ENCODE measurements at places on chromosomes 12 and 14.

GRCh38 chr12:56996793-56997545 is 9.4 kb downstream of the ZBTB39 start:
- no peak for DNase-seq

DNA sequence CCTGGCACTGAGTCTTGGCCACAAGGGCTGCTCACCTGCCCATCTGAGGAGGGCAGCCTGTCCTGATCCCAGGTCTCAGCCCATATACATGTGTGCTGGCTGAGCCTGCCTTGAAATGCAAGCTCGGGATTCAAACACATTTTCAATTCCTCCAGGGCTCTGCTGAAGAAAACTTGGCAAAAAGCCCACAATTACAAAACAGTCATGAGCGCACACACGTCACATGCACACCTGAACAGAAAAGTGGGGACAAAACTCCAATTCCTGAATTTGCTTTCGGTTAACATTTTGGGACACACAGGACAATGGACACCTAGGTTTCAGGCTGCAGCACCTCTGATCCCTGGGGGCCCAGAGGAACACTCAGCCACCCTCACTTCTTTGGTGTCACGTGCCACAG is 113.9 kb downstream of the RBM19 start:
- DNase-seq = no peak

DNA sequence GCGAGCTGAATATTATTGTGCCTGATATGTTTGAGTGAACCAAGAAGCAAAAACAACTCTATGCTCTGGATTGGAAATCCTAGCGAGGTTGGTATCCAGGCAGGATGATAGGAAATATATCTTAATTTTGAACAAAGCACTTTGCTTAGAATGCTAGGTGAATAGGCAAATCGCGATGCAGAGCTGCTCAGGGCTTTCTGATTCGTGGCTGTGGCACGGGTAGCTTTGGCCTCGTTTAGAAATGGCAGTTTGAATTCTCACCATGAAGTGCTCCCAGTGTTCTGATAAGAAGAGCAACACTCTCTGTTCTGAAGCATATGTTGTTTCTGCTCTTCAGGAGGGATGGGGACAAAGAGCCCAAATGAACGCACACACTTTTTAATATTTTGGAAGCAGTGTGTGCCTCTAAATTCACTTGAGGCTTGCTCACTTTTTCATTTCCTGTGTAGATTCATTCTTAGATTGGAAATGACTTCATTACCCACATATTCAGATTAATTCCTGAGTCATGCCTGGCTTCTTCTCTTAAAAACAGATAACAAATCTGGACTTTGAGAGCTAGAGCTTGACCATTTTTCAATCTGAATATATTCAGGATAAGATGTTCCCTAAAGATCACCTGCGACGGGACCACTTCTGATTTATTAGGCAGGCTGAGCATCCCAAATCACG is 200.9 kb downstream of the RPAP3 start:
- DNase-seq = no peak

DNA sequence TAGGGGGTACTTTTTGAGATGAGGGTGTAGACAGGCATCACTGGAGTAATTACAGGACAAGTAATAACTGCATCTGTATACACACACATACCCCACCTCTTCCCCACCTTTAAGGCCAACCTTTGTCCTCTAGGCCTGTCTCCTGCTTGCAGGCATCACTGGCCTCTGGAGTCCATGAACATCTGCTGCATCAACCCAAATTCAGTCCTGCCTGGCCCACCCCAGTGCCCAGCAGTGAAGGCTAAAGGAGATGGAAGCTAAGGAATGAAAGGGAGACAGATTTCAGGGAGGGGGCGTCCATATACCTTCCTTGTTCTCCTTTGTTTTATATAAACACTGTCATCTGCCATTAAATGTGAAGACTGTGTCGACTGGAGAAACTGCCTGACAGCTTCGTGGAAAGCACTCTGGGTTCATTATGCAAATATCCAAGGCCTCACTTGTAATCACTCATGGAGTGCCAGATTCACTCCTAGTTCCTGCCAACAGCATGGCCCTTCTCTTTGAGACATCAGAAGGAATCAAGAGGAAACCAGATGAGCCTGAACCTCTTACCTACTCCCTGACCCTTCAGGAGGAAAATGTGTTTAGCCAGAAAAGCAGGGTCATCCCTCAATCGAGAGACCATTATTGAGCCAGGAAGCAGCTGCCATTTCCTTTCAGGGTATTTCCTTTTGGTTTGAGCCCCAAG is 64.4 kb downstream of the SERPINA3 start:
- no peak for DNase-seq

- DNase-seq = no peak
Observed at GRCh38 chr14:54815515-54815914, 87.1 kb downstream of the GCH1 start.

- no peak for DNase-seq
Observed at GRCh38 chr12:83710851-83711250, 1024.1 kb downstream of the TMTC2 start.

- DNase-seq = no peak
Observed at GRCh38 chr12:120259418-120260202, 5.9 kb downstream of the PXN start.

DNA sequence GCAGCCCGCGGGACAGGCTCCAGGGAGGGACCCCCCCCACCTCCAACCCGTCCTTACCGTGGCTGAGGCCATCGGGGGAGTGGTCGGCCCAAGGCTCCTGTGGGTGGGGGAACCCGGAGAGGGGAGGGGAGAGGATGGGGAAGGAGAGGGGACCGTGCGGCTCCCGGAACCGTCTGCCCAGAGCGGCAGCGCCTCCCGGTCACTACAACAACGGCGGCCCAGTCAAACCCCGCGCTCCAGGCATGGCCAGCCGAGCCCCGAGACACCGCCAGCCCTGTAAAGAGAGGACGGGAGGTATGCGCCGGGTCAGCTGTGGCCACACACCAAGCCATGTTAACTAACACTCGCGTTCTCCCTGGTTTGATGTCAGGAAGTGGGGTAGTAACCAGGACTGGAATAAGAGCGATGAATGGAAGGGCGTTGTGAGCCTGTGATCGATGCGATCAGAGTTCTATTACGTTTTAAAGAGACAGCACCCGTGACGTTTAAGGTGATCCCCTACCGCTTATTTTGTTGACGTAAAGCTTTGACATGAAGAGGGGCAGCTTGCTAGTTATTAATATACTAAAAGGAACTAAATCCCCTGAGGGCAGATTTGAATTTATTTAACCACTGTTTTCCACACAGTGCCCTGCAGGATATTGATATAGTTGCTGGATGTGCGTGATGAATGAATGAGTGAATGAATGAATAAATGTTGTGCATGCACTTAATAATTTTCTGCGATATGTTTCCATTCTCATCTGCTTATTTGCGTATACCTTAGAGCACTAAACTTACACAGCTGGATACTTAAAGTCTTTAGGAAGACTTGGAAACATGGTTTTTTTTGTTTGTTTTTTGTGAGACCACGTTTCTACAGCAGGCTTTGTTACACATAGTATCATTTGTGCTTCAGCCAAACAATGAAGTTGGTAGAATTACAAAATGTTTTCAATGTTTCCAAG is at the start of gene POC1B:
POC1B (minus strand) TSS at position 224 of the 947 bp plus-strand sequence; CDS start at position 72, 152 bp downstream.
- DNase-seq = peak; percentile 83

DNA sequence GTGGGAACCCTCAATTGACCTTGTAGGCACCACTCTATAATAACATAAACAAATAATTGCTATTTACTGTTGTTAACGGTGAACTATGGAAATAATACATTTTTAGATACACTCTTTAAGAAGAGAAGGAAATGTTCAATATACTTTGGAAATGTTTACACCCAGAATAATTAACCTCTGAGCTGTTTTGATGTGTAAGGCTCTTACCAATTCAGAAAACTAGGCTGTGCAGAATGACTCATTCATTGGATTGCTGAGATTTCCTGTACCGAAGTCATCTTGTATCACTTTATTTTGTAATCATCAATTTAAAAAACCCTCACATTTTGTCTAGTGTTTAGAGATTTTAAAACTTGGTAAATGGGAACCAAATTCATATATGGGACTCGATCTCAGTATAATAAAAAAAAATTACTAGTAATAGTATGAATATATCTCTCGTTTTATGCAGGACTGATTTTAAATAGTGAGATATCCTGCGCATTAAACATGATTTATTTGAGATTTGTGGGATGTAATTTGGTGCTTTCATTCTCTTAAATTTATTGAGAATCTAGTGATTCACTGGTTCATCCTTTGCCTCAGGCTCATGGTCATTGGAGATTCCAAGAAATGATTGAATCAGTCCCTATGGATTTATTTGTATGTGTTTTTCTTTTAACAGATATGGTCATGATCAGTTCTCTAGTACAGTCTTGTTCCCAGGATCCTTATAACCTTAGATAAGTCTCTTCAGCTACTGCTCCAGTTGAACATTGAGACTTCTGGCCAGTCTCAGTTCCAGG is 3.9 kb downstream of the SAMD4A start:
- DNase-seq = no peak

- DNase-seq = no peak
Observed at GRCh38 chr12:132413931-132414588, 75.9 kb upstream of the FBRSL1 start.

DNA sequence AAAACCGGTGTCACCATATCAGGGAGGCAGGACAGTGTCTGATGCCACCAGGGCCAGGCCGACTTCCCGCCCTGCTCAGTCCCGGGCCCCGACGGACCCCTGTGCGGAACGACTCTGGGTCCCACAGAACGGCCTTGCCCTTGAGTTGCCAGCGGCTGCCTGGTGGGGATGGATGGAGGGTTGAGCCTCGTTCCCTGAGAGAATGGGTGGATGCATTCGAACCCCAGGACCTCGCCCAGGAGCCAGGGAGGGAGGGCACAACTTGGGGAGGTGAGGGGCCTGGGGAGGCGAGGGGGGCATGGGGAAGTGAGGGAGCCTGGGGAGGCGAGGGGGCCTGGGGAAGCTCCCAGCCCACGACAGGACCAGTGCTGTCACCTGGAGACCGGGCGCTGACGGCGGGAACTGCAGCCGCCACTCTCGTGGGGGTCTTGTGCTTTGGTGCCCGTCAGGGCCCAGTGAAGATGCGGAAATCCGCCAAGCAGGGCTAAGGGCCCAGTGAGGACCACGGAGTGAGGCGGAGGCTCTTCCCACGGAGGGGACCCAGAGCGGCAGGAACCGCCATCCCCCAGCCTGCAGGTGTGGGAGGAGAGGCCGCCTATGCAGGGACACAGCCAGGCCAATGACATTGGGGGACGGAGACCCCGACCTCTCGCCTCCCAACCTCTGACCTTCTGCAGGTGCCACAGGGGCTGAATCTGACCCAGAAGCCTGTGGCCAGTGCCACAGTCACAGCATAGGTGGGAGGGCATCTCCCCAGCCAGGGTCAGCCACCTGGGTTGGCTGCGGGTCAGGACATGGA is 74.4 kb upstream of the GALNT9 start:
- DNase-seq = no peak
